ENCODE measurements at places on chromosomes 5 and 9.

DNA sequence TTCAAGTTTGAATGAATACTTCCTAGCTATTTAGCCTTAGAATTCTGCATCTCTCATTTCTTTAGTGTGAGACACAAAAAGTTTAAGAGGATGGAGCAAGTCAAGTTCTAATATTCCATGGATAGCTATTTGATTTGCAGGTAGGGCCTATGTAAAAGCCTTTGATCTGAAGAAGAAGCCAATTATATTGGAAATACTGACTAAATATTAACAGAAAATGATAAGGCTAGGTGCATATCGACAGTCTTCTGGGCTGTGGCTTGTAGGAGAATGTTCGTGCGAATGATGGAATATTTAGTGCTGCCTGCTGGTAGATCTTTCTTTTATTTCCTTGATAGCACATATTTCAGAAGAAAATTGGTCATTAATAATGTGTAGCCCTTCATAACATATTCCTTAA lies at the start of gene LECT2:
Gene LECT2, minus strand, starts transcription at position 85 of the 400 bp plus-strand sequence. CDS start 150 bp downstream, outside the sequence.
- no peak for DNase-seq

DNA sequence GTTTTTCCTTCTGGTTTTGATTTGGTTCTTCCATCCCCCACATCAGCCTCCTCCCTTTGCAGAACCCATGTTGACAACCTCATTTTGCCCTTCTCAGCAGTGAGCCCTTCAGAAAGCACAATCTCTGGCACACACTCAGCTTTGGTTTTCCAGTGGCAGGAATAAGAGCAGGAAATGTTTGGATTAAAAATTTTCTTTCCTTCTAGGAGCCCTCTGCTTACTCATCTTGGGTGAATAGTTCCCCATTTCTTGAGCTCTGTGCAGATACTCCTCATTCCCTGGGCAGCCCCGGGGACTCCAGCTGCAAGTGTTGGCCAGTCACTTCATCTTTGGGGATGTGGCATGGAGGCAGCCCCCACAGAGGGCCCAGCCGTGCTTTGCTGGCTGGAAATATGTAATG lies 170.5 kb downstream of the NR3C1 start:
- DNase-seq: no peak

- DNase-seq: no peak
These were observed 26.7 kb upstream of the NXNL2 start for GRCh38 chr9:88508326-88508725.

DNA sequence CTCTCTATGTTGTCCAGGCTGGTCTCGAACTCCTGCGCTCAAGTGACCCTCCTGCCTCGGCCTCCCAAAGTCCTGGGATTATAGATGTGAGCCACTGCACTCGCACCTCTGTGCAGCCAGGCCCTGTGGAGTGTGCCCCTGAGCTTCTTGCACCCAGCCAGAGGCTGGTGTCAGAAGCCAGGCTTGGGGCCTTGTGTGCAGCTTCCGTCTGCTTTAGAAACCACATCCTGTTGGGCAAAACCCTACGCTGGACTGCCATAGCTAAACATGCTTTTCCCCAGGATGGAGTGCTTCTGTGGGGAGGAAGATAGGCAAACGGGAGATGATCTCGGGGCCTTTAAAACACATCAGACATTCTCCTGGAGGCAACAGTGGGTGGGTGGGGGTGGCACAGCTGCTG lies 40.1 kb downstream of the PRRT1B start:
- DNase-seq: peak; percentile 77

DNA sequence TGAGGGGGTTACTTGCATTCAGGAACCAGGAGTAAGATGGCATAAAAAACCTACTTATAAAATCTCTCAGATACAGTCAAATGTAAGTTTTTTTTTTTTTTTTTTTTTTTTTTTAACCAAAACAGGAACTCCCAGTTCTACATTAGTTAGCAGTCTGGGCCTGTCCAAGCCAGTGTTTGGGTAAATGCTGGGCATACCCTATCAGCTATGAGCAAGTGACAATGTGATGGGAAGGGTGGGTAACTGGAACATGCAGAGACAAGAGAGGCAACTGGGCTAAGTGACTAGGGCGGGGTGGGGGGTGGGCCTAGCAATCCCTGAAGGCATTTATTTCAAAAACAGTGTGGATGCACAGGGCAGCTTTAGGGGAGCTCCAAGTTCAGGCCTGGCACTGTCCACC lies 2.3 kb downstream of the NMRK1 start:
- DNase-seq: no peak

- no peak for DNase-seq
These were observed 6.0 kb upstream of the SIL1 start for GRCh38 chr5:139204196-139204595.

DNA sequence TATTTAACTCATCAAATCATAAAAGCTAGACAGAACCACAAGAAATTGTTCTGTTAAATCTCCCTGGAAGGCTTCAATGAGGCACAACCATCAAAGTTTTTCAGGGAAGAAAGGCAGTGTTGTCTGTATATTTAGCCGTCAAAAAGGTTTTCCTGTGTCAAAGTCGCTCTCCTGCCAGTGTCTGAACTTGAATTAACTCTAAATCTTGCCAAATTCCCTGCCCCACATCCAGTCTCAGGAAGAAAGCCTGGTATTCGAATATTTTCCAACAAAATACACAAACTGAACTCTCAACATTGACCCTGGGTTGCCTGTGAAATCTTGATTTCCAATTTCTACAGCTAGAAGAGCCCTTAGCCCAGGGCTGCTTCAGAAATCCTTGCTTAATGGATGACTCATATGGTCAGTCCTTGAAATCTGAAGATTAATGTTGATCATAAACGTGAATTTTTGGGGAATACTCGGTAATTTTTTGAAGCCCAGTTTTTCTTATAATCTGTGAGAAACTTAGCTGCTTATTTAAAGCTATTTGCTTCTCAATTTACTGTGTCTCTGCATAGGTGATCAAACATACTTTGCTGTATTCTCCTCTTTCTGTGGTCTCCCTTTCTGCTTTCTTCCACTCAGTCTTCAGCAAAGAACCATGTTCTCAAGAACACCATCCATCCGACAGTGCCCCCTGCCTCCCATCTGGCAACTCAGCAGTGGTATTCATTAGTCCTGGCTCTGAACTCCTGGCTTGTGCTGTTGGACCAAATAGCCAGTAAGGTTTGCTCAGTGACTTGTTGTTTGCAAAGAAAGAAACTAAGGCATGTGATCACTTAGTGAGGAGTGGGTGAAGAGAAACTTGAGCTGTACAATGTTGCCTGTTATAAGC lies 58.9 kb downstream of the NREP start:
- no peak for DNase-seq

All from CD4-positive, alpha-beta memory T cell (primary cell).